ENCODE measurements at places on chromosomes 3 and 15. TPM values are rescaled to one million over a fixed set of nuclear protein-coding genes. Genes with fewer than 3 reads are reported as not detected.

PLCB2 gene
- 4.4 TPM for total RNA-seq

CASR gene
- total RNA-seq, result not detected

CD200R1 gene
- 0.45 TPM for total RNA-seq

NR2E3 gene
- not detected for total RNA-seq

LDHAL6B gene
- not detected for total RNA-seq

COPS2 gene
- 87.1 TPM for total RNA-seq

MAP6D1 gene
- total RNA-seq, result 2.6 TPM

NEIL1 gene
- 7.9 TPM for total RNA-seq

ISG20 gene
- 2.4 TPM for total RNA-seq

CYP1A2 gene
- not detected for total RNA-seq

GREM1 gene
- 0.15 TPM for total RNA-seq

SHQ1 gene
- total RNA-seq, result 16.8 TPM

MOBP gene
- 0.19 TPM for total RNA-seq

PP2D1 gene
- total RNA-seq, result not detected

VILL gene
- 2.0 TPM for total RNA-seq

PRSS50 gene
- 0.37 TPM for total RNA-seq

DZIP1L gene
- total RNA-seq, result 3.5 TPM

SLC9A9 gene
- total RNA-seq, result 2.1 TPM

HRG gene
- total RNA-seq, result not detected

VIPR1 gene
- total RNA-seq, result 7.3 TPM

CTSH gene
- total RNA-seq, result 122 TPM

GATM gene
- total RNA-seq, result 13.6 TPM

USP50 gene
- 0.23 TPM for total RNA-seq

BMF gene
- total RNA-seq, result 3.4 TPM

NPTN gene
- 206 TPM for total RNA-seq

KCNMB3 gene
- total RNA-seq, result 0.70 TPM

PPP1R14D gene
- total RNA-seq, result not detected

TRNT1 gene
- total RNA-seq, result 11.8 TPM

NPHP3 gene
- total RNA-seq, result 8.6 TPM

CNTN3 gene
- 2.6 TPM for total RNA-seq

TICRR gene
- total RNA-seq, result 0.04 TPM

PTH1R gene
- total RNA-seq, result 10.2 TPM

MST1 gene
- 4.6 TPM for total RNA-seq

OR5K2 gene
- not detected for total RNA-seq

ATP10A gene
- 1.1 TPM for total RNA-seq

MYL3 gene
- total RNA-seq, result 7,633 TPM

GOLGA8M gene
- 2.5 TPM for total RNA-seq

SLC28A2 gene
- total RNA-seq, result not detected
